SW 1271 (cell line): ENCODE measurements at places on chromosomes 6 and 20.

GRCh38 chr6:54112151-54112650, 958 bp downstream of the MLIP start:
- no peak for DNase-seq

DNA sequence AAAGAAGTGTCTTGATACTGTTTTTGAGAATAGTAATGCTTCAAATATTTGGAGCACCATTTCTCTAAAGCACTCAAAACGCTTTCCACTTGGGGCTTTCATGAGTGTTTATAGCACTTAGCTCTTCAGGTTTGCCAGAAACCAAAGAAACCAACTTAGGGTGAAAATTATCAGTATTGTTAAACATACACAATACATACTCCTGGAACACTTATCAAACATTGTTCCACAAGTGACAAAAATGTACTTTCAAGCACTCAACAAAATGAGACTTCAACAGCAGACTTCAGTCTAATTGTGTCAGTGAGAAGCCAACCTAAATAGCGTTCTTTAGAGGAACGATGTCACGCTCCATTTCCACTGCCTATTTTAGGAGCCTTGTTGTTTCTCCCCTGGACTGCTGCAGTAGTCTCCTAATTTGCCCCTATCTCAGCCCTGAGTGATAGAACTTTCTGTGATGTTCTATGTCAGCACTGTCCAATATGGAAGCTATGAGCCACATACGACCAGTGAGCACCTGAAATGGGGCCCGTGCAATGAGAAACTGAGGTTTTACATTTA, 461.3 kb downstream of the KIF16B start:
- DNase-seq = no peak

DNA sequence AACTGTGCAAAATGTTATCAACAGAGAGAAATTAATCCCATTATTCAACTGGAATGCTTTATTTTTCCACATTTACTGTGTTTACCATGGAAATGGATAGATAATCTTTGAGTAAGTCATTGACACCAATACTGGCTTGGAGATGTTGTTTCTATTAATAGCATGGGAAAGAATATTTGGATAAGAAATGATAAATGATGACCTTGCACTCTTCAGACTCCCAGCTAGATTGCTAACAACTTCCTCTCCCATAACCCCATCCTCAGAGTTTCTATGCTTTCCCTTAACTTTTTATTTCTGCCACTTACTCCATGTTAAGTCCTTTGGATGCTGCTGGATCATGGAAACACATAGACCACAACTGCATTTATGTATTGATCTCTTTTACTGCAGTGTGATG, 182.5 kb downstream of the FNDC1 start:
- DNase-seq = no peak

GRCh38 chr20:46640536-46641311, 10.5 kb downstream of the SLC13A3 start:
- no peak for DNase-seq

GRCh38 chr20:43442282-43442880, 15.3 kb upstream of the SRSF6 start:
- DNase-seq = no peak

GRCh38 chr6:14660806-14661579, 543.4 kb downstream of the CD83 start:
- no peak for DNase-seq

DNA sequence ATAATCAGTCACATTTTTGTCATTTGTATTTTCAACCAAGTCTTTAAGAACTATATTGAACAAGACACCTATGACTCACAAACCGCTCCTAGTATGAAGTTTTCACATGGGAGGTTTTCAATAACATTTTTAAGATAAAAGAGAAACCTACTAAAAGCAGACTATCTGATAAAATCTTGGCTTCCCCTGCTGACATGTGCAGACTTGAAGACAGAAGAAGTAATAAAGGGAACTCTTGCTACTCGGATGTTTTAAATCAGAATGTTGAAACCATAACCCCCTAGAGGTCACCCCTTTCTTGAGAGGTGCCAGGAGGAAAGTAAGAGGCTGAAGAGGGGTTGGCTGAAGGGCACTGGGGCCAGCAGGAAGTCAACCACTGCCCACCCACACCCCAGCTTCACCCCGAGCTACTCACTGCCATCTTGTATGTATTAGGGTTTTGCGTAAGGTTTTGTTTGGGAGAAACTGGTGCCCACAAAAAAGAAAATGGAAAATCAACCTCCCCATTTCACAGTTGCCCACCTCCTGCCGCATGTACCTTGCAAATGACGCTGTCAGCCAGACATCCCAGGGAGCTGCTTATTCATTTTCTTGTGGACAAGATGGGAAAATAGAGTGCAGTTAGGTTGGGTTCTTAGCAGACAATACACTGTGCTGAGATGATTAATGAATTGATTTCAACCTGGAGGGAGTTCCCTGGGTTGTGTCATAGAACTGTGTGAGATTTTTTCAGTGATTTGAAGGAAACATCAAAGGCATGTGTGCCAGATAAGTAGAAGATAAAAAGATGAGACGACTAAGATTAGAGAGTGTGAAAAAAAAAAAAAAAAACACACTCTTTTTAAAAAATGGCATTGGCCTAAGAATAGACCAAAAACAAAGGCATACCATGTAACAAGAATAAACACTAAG, 83.2 kb upstream of the TAB2 start:
- no peak for DNase-seq

DNA sequence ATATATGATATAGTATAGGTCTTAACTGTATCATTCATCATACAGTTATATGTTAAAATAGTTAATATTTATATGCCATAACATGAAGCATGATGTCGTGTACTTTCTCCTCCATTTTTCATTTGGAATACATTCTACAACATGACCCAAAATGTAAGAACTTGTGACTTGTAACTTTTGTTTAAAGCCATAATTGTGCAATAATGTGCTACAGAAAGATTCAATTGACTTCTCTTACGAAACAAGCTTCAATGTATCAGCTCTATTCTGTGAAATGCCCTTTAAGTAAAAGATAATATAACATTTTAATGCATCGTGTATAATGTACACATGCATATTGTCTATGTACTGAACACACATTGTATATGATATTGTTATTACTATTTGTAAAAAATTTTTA, 76.7 kb upstream of the FABP7 start:
- no peak for DNase-seq

GRCh38 chr6:70312165-70312745, 9.4 kb upstream of the COL9A1 start:
- peak; percentile 21 for DNase-seq

GRCh38 chr20:63900413-63900812, 5.5 kb downstream of the DNAJC5 start:
- DNase-seq = no peak

- DNase-seq = peak; percentile 7
Measured at GRCh38 chr6:165987483-165988301, 180.0 kb downstream of the TBXT start.

GRCh38 chr20:12014736-12015135, 97.0 kb downstream of the BTBD3 start:
- DNase-seq = no peak

DNA sequence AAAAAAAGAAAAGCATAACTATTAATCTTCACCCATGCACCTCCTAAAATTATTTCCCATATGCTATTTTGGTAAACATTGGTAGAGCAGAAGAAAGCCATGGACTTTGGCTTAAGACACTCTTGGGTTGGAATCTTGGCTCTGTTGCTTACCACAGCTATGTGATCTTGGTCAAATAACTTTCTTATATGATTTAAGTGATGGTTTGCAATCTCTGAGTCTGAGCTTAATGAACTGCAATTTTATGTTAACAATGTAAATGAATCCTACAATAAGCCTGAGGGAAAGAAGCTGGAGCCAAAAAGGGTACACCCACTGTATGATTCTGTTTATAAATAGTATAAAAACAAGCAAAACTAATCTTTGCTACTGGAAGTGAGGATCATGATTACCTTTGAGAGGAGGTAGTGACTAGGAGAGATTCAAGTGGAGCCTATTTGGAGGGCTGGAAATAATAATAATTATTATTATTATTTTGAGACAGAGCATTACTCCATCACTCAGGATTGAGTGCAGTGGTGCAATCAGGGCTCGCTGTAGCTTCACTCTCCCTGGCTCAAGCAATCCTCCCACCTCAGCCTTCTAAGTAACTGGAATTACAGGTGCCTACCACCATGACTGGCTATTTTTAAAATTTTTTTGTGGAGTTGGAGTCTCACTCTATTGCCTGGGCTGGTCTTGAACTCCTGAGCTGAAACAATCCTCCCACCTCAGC, 34.5 kb downstream of the ABRACL start:
- DNase-seq = no peak

- no peak for DNase-seq
Measured at GRCh38 chr20:42484790-42485375, 704.8 kb downstream of the PTPRT start.

DNA sequence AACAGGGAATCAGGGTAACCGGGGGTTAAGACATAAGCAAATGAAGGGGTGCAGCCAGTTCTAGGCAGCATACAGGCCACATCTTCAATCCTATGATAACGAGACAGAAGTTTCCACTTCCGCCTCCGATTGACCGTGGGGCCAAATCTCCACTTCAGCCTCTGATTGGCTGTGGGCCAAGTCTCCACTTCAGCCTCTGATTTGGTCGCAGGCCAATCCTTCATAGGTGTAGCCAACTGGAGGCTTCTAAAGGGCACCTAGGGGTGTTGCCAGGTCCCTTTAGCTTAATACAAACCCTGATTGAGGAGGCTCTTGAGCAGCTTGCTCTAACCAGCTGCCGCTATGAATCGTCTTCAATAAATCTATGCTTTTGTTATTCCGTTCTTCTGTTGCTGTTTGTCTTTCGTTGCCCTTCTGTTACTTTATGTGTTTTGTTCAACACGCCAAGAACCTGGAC, 2.1 kb upstream of the ERGIC3 start:
- DNase-seq = no peak

DNA sequence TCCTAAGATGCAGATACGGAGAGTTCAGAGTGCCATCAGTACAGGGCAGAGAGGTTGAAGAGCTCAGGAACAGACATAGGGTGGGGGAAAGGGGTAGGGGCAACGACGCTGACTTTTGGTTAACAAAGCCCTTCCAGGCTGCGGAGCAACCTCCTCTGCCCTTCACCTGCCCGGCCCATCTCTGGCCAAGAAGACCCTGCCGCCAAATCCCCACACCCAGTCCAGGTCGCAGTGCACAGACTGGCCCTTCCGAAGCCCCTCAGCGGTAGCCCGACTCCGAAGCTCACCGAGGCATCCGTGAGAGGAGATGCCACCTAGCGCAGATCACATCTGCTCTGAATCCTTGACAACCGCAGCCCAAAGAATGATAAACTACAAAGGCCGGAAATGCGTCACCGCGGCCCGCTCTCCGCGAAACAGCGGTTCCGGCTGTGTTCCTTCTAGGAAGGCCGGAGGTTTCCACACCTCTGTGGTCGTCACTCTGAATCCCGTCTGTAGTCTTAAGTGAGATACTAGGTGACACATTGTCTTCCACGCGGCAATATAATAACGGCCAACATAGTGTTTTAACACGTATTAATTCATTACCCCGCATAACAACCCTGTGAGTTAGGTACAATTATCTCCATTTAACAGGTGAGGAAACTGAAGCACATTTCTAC, at the start of gene ZSCAN23:
Gene ZSCAN23, minus strand, starts transcription at position 380 of the 662 bp plus-strand sequence. CDS start 7,225 bp downstream, outside the sequence.
- DNase-seq = no peak

DNA sequence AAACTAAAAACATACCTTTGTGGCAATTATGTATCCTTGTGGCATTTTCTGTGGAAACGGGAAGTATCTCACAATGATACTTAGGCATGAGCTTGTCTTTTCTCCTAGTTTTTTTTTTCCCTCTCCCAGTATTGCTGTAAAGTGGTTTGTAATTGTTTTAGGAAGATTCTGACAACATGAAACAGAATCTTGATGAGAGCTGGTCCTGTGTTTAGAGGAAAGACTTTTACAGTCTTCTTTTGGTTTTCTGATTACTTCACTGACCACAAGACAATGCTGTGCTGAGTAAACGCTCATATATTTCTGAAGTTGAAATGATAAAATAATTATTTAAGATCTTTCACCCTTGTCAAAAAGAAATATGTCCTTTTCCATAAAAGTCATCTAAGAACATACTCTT, 201.2 kb downstream of the FOXC1 start:
- no peak for DNase-seq

DNA sequence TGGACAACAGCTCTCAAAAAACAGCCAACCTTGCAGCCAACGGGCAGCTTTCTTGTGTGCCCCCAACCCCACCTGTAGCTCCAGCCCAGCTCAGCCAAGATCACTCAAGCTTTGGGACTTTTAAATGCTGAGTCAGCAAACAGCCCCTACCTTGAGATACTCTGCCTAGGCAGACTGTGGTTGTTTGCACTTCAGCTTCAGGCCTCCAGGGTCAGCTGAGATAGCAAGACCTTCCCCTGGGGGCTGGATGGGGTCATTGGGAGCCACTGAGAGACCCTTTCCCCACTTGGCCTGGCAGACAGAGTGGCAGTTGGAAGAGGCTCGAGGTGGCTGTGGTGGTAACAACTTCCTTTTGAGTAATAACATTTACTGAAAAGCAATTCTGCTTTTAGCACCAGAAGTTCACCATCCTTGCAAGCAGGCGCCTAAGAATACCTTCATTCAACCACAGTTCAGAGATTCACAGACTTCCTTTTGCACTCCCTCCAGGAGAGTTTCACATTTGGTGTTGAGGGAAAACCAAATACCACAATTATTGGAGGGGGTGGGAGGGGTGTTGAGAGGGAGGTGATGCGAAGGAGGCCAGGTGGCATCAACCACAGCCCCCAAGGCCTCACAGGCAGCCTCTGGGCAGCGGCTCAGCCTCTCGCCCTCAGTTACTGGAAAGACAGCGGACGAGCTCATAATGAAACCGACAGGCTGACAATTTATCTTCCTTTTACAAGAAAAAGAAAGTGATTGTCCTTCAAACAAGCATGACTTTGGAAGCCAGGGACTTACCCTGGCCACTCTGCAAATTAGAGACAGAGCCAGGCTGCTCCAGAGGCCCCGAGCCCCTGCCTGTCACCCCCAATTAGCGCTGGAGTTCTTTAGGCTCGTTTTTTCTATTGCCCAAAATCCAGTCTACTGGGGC, 148.1 kb downstream of the CEBPB start:
- no peak for DNase-seq

DNA sequence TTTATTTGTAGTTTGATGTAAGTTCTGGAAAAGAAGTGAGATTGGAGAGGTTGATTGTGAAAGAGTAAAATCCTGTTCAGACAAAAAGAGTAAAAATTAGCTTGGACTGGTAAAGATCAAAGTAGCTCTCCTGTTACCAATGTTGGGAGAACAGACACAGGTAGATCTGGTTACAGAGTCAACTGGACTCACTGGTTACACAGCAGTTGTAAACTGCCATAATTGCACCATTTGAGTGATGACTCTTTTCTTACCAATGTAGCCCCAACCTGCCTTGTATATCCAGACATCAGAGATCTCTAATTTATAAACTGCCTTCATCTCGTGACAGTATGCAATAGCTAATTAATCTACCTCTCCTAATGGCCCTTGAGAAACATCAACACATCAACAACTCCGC, 165.6 kb upstream of the PRSS16 start:
- no peak for DNase-seq
